ENCODE measurements at places on chromosomes 6 and 20. TPM values are rescaled to one million over a fixed set of nuclear protein-coding genes. Genes with fewer than 3 reads are reported as not detected.

Gene ADGRF5
- polyA plus RNA-seq: 21.3 TPM

Gene NKX2-4
- not detected for polyA plus RNA-seq

Gene RIPOR2
- 1.6 TPM for polyA plus RNA-seq

Gene RIPPLY2
- polyA plus RNA-seq: 0.48 TPM

Gene NDUFAF4
- polyA plus RNA-seq: 29.0 TPM

Gene CD83
- polyA plus RNA-seq: 3.6 TPM

Gene GSTA3
- 0.45 TPM for polyA plus RNA-seq

Gene SIRPD
- polyA plus RNA-seq: not detected

Gene DYNLT2
- polyA plus RNA-seq: 1.3 TPM

Gene COX4I2
- 2.6 TPM for polyA plus RNA-seq

Gene CGA
- not detected for polyA plus RNA-seq

Gene RIN2
- 24.9 TPM for polyA plus RNA-seq

Gene KIF6
- polyA plus RNA-seq: 0.10 TPM

Gene TRIM31
- polyA plus RNA-seq: 0.21 TPM

Gene CCN5
- 0.36 TPM for polyA plus RNA-seq

Gene LIME1
- polyA plus RNA-seq: 5.2 TPM

Gene MGME1
- polyA plus RNA-seq: 6.8 TPM

Gene CST5
- 0.39 TPM for polyA plus RNA-seq

Gene ZNF334
- 1.3 TPM for polyA plus RNA-seq

Gene PPIL6
- 0.34 TPM for polyA plus RNA-seq

Gene RBPJL
- 233 TPM for polyA plus RNA-seq

Gene DOK5
- polyA plus RNA-seq: 2.7 TPM

Gene SLC17A9
- polyA plus RNA-seq: 4.8 TPM

Gene DEFB132
- polyA plus RNA-seq: 1.2 TPM

Gene SMLR1
- polyA plus RNA-seq: not detected

Gene NKAPL
- polyA plus RNA-seq: 3.0 TPM

Gene BMP5
- 0.09 TPM for polyA plus RNA-seq

Gene KCNQ5
- under 0.01 TPM for polyA plus RNA-seq

Gene PREX1
- 21.5 TPM for polyA plus RNA-seq

Gene HLA-DPB1
- 26.1 TPM for polyA plus RNA-seq

Gene SCUBE3
- polyA plus RNA-seq: 0.01 TPM

Gene KCNB1
- polyA plus RNA-seq: 4.2 TPM

Gene OR2H2
- not detected for polyA plus RNA-seq

Gene PCK1
- polyA plus RNA-seq: 161 TPM

Gene CCR6
- 0.05 TPM for polyA plus RNA-seq

Gene MANEA
- polyA plus RNA-seq: 5.3 TPM

Gene GPR63
- polyA plus RNA-seq: 0.34 TPM

Gene C6orf141
- polyA plus RNA-seq: 2.5 TPM

Gene RWDD2A
- 3.5 TPM for polyA plus RNA-seq

Gene APCDD1L
- polyA plus RNA-seq: 0.30 TPM

Gene NAPB
- 7.6 TPM for polyA plus RNA-seq

Gene TREM1
- polyA plus RNA-seq: 12.9 TPM
